Fibroblast of lung (primary cell): ENCODE measurements at places on chromosomes 16 and 17.

DNA sequence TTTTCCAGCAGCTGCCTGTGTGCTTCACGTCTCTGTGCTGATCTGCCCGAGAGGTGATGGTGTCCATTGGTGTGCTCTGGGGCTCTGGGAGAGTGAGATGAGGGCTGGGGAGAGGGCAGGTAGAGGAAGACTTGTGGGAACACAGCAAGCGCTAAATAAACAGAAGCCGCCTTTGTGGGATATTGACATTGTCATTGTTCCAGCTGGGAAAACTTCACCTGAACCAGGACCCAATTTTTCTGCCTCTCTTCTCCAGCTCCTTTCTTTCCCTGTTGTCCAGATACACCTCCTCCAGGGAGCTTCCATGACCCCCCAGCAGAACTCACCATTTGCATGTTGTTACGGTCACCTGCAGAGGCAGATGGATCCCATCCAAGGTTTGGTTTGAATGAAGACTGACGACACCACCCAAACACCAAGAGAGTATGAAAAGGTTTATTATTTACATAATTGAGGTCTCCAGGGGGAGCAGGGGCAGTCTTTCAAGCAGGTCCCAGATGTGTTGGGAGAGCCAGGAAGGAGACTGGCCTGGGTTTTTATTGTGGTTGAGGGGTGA is 3.6 kb upstream of the ITGA3 start:
- DNase-seq, result no peak

DNA sequence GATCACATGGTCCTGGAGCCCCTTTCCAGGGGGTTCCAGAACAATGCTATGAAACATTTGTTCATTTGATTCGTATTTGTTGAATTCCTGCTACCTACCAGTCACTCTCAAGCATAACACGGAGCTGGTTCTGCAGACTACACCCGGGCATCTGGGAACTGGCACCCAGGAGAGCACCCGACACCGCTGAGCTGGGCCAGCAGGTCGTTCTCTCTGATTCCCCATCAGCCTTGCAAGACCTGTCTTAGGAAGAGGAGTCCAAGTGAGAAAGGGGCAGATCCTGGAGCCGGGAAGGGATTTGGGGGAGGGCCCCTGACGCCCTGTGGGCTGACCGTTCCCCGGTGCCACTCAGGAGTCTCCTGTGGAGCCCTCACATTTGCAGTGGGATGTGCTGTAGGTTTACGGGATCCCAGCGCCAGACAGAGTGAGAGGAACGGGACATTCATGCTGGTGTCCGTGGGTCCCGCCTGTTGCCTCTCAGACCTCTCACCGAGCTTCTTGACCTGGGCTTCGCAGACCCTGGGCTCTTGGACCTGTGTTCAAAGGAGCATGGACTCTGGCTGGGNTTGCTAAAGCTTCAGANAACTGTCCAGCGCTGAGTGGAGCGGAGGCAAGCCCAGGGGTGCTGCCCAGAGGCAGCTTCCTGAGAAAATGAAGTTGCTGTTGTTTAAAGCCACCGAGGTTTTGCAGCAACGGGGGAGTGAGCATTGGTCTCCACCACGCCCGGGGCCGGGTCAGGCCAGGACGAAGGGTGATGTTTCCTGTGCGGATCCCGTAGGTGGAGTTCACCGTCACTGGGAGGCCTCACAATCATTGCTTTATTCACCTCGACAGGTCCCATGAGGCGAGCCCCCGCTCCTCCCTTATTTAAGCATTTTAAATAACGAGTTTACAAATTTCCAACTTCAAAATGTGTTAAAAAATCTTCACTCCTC is 49.2 kb downstream of the METRNL start:
- no peak for DNase-seq

- DNase-seq, result no peak
These were observed 26.2 kb upstream of the SLC5A11 start for GRCh38 chr16:24819462-24820040.

- peak; percentile 66 for DNase-seq
These were observed 79.8 kb downstream of the JPH3 start for GRCh38 chr16:87681981-87682570.

GRCh38 chr17:36876966-36877365 is 60.3 kb upstream of the LHX1 start:
- no peak for DNase-seq

- peak; percentile 33 for DNase-seq
These were observed 23.8 kb downstream of the TEX14 start for GRCh38 chr17:58667934-58668597.

DNA sequence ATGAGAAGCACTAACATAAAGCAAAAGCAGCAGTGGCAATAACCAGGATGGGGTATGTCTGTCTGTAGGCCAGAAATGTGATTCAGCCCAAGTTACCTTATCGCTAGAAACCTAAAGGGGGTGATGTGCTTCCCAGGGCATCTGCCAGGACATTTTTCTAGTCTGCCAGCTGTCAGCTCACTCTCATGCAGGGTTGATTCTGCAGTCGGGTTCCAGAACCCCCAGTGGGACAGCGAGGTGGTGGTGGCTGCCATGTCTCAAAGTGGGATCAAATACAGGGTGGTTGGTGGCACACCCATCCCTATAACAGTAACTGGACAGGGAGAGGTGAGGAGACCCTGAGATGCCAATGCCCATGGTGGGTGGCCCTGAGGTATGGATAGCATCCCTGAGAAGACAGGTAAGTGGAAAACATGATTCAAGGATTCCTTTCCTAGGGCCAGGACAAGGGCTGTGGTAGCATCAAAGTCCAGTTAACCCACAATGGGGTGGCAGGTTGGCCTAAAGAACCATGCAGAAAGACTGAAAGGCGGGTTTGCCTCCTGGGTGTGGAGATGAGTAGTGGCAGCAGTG is 84.3 kb downstream of the TNFRSF13B start:
- no peak for DNase-seq

- no peak for DNase-seq
These were observed 418.2 kb downstream of the HAPSTR1 start for GRCh38 chr16:9509663-9510062.

GRCh38 chr17:73462823-73463222 is 151.0 kb upstream of the CDC42EP4 start:
- DNase-seq, result no peak

DNA sequence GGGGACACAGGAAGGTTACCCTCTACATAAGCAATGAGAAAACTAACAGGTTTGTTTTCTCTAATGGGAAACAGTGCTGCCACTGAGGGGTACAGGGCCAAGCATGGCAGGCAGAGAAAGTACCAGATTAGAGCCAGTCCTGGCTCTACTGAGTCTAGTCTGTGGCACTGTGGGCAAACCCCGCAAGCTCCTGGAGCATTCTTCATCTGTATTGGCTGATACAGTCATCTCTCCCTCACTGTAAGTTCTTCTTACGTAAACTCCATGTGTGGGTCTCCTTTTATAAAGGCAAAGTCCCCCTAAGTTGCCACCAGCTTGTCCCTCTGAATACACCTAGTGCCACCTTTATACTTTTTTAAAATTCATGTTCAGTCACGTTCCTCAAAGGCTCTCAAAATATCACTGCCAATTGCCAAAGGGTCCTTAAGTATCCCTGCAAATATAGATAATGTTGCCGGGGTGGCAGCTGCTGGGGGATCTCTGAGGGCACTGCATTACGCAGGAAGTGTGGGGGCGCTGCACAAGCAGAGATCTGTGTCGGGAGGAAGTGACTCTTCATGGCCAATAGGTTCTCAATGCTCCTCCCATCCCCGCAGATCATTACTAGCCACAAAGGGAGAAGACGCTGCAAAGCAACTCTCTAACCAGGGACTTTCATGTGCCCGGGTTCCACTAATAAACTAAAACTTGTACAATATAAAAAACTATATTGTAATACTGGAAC is 18.8 kb downstream of the XPO6 start:
- no peak for DNase-seq

GRCh38 chr17:75901727-75902126 is 3.0 kb downstream of the MRPL38 start:
- no peak for DNase-seq

GRCh38 chr16:72811188-72811720 is 236.7 kb downstream of the ZFHX3 start:
- no peak for DNase-seq

GRCh38 chr16:83176802-83177201 is 550.0 kb downstream of the CDH13 start:
- DNase-seq, result no peak

DNA sequence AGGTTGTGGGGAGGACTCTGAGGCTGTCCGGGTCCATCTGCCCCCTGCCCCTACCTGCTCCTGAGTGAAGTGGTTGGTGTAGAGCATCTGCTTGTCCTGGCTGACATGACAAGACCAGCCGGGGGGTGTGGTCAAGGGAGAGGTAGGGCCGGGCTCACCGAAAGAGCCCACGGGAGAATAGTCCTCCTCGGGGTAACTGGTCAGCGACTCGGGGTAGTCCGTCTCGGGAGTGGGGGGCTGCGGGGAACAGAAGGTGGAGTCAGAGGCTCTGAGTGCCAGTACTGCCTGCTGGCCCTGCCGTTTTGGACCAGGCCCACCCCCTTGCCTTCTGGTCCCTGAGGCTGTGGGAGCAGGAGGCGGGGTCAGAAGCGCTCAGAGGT is 27.8 kb downstream of the ARHGAP27 start:
- no peak for DNase-seq

- DNase-seq, result no peak
These were observed 74.7 kb downstream of the YPEL2 start for GRCh38 chr17:59405944-59406705.

GRCh38 chr17:39199820-39200069 is 338 bp upstream of the RPL19 start:
- DNase-seq, result peak; percentile 93

- peak; percentile 27 for DNase-seq
These were observed 65.8 kb downstream of the NKD1 start for GRCh38 chr16:50613964-50614474.

DNA sequence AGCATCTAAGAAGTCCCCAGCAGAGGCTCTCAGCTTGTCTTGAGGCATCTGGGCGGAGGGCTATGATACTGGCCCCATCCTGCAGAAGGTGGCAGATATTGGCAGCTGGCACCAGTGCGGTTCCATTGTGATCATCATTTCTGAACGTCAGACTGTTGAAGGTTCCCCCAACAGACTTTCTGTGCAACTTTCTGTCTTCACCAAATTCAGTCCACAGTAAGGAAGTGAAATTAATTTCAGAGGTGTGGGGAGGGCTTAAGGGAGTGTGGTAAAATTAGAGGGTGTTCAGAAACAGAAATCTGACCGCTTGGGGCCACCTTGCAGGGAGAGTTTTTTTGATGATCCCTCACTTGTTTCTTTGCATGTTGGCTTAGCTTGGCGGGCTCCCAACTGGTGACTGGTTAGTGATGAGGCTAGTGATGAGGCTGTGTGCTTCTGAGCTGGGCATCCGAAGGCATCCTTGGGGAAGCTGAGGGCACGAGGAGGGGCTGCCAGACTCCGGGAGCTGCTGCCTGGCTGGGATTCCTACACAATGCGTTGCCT is at the start of gene CIITA:
Gene CIITA, plus strand, starts transcription at position 404 of the 543 bp plus-strand sequence. Its CDS starts 129 bp downstream, at position 533.
- peak; percentile 90 for DNase-seq

DNA sequence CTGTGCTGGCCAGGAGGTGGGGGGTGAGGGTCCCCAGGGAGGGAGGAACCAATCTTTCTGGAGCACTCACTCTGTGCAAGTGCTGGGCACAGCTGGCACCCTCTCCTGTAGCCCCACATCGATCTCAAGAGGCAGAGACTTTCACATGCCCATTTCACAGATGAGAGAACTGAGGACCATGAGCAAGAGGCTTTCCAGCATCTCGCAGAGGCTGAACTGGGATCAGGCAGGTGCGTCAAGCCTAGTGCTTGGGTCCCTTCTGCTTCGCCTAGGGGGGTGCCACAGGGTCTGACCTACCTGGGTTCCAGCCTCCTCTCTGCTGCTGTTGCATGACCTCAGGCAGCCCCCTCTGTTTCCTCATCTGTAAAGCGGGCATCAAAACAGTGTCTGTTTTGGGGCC is 1.3 kb upstream of the WFDC1 start:
- no peak for DNase-seq

DNA sequence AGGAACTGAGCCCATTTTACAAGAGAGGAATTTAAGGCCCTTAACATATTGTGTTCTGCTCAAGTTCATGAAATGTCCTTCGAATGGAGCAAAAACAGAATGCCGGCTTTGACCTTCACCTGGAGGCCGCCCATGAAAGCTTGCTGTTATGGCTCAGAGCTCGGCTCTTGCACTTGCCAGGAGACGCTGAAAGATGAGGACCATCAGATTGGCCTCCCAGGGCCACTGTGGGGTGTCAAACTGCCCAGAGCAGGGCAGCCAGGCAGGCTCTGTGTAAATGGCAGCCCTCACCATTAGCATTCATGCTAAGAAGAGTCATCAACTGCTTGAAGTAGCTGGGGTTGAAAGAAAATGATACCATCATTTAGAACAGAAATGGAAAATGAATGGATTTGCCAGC is 39.3 kb downstream of the IL21R start:
- DNase-seq, result no peak

DNA sequence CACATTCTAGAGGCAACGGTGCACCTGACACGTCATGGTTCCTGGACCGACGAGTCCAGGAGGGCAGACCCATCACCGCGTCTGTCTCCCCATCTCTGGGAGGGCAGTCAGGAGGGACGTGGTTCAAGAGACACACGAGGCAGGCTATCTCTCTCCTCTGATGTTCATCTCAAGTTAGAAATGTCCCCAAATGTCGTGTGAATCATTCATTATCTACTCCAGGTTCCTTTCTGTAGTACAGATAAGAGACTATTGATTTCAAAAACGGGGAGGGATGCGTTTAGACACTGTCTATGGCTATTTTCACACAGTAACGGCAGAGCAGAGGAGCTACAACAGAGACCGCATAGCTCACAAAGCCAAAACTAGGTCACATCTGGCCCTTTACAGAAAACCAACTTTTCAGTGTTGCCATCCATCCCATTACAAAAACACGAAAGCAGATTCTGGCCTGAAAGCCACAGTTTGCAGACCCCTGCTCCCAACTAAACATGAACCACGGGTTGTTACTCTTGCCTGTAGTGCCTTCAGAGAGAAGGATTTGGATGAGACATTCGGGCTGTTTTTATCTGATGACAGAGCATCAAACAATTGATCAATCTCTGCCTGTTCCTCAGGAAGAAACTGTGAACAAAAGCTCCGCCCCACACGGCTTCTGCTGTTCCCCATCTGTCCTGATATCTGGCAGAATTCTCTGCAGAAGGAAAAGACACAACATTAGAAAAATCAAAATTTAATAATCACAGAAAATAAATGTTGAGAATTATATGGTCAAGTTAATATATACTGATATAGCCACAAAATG is 6.8 kb downstream of the MEAK7 start:
- no peak for DNase-seq
